ENCODE measurements at places on chromosomes 13 and 19.
A peak's percentile ranks its signal among the peaks of the same experiment; 100 is the strongest.

DNA sequence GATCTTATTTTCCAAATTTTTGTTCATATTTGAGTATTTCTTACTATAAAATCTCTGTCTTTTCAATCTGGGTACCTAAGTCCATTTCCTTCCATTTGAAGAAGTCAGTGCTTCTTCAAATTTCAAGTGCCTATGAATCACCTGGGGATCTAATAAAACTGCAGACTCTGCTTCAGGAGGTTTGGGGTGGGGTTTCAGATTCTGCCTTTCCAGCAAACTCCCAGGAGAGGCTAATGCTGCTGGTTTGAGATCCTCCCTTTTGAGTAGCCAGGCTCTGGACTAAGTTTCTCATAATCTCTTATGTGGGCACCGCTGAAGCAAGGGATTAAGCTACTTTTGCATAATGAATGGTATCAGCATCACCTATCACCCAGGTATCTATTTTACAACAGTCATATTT is 242.4 kb downstream of the RGCC start:
- DNase-seq = no peak

DNA sequence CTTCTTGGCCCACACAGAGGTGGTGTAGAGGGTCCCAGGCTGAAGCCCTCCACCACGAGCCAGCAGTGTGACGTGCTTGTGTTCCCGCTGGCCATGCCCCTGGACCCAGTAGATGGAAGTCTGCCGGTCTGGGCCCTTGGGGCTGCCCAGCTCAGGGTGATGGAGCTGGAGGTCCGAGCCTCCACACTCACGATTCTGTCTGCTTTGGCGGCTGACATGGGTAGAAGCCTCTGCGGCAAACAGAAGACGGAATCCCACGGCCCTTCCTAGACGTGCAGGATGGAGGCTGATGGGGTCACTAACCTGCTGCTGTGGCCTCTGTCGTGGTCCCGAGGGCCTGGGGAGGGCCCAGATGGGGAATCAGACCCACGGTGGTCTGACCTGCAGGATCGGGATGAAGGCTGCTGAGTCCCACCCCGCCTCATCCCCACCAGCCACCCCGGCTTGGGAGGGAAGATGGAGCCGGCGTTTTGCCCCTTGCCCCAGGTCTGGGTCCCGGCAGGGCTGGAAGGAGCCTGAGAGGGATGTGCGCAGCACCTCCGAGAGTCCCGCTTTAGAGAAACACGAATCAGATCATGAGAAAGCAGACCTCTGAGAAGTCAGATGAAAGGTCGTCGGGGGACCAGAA is 4.4 kb downstream of the TMEM86B start:
- DNase-seq = no peak

DNA sequence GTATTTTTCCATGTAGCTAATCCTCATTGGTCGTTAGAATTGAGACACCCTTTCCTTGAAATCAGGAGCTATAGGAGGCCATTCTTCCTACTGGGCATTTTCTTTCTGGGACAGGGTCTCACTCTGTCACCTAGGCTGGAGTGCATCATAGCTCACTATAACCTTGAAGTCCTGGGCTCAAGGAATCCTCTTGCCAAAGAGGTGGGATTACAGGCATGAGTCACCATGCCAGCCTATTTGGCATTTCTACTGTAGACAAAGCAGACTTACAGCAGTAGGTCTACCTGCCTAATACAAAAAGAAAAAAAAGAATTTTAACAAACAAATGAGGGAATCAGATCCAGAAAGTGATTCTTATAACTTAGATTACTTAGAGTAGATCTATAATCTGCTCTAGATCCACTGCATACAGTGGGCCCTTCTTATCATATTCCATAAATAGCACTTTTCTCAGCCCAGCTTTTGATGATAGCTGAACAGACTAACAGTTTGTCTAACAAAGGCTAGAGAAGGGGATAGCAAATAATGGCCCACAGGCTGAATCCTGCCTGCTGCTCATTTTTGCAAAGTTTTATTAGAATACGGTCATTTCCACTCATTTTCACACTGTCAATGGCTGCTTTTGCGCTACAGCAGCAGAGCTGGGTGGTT is 36.7 kb upstream of the USPL1 start:
- no peak for DNase-seq

GRCh38 chr13:74074723-74075122 is 59.5 kb downstream of the KLF12 start:
- no peak for DNase-seq

DNA sequence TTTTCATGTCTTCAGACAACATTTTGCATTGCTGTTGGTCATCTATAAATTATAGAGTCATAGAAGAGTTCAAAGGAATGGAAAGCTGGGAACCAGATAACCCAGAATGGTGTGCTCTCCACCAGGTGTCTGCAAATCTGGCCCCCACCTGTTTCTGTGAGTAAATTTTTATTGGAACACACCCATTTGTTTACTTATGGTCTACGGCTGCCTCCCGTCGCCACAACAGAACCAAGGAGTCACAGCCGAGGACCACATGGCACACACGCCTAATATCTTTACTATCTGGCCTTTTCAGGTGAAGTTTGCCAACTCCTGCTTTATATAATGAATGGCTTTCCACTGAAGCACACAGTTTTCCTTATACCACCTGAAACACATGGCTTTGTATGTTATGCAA is 58.2 kb downstream of the EFNB2 start:
- no peak for DNase-seq

DNA sequence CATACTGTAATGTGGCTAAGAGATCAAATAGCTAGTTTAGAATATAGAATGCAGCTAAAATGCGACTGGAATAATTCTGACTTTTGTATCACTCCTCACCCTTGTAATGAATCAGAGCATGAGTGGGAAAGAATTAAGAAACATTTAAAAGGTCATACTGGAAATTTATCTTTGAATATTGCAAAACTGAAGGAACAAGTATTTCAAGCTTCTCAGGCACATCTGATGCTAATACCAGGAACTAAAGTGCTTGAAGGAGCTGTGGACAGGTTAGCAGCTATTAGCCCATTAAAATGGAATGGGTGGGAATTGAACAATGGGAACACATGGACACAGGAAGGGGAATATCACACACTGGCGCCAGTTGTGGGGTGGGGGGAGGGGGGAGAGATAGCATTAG is 144.2 kb upstream of the ZNF91 start:
- DNase-seq = no peak

DNA sequence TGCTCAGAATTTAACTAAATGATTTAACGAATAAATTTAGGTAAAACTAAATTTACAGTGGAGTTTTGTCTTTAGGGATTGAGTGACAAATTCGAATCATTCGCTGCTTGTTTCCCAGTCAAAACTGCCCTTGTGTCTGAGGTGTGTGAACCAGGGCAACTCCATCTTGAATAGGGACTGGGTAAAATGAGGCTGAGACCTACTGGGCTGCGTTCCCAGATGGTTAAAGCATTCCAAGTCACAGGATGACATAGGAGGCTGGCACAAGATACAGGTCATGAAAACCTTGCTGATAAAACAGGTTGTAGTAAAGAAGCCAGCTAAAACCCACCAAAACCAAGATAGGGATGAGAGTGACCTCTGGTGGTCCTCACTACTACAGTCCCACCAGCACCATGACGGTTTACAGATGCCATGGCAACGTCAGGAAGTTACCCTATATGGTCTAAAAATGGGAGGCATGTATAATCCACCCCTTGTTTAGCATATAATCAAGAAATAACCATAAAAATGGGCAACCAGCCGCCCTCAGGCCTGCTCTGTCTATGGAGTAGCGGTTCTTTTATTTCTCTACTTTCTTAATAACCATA is 10.2 kb upstream of the ANKRD10 start:
- no peak for DNase-seq

- DNase-seq = no peak
Observed at GRCh38 chr13:100433475-100433874, 155.1 kb downstream of the GGACT start.

DNA sequence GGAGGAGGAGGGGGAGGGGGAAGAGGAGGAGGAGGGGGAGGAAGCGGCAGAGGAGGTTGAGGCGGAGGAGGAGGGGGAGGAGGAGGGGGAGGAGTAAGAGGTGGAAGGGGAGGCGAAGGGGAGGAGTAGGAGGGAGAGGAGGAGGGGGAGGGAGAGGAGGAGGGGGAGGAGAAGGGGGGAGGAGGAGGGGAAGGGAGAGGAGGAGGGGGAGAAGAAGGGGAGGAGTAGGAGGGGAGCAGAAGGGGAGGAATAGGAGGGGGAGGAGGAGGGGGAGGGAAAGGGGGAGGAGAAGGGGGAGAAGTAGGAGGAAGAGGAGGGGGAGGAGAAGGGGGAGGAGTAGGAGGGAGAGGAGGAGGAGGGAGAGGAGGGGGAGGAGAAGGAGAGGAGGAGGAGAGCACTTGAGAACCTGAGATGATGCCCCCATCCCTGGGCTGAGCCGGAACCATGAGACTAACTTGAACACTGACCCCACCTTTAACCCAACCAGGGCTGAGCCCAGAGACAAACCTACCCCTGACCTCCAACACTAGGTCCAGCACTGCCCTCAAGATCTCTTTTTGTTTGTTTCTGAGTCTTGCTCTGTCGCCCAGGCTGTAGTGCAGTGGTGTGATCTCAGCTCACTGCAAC is 12.6 kb downstream of the ABCA7 start:
- DNase-seq = no peak

DNA sequence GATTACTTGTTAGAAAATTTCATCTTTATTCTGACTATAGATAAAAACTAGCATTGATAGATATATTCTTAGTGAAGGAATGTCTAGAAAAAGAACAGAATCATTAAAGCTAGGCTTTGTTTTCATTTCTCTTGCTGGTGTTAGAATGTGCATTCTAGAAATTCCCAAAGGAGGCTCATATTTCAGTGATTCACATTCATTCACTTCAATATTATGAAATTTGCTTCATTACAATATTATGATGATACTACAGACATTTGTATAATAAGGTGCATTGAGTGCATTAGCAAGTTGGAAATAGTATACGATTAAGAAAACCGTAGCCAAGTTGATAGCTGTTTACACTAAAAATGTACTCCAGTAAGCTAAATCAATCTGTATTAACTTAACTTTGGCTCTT is 70.7 kb upstream of the MYCBP2 start:
- no peak for DNase-seq

DNA sequence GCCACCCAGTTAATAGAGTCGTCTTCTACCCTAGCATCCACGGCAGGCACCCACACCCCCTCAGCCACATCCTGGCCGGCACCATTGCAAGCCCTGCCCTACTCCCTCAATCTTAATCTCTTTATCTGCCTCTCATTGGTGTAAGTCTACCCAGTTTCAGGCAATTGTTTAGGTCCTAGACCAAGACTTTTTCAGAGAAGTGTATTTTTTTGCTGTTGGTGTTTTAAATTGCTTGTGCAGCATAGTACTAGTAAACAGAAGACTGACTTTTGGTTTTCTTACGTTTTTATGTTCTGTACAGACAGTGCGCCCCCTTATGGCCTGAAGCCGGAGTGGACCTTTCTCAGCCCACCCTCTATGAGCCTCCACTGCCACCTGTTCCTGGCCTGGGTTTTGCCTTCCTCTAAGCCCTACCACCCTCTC is 2.3 kb upstream of the LCP1 start:
- peak; percentile 59 for DNase-seq
